ENCODE measurements at places on chromosomes 3 and 15.

DNA sequence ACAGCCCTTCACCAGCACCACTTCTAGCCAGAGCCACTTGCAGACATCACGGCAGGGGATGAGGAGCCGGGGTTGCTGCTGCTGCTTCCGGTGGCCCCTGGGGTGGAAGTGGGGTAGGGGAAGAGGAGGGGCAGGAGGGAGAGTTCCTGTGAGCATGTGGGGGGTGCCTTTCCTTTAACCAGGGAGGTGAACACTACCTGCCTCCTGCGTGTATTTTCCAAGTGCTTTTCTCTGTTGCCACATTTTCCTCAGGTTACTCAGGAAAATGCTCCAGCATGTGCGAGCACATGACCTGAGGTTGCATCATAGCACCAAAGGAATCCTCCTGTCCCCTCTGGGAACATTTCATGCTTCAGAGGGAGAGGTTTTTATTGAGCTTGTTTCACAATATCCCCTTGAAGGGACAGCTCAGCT lies 12.2 kb upstream of the SACM1L start:
- peak; percentile 71 for DNase-seq

DNA sequence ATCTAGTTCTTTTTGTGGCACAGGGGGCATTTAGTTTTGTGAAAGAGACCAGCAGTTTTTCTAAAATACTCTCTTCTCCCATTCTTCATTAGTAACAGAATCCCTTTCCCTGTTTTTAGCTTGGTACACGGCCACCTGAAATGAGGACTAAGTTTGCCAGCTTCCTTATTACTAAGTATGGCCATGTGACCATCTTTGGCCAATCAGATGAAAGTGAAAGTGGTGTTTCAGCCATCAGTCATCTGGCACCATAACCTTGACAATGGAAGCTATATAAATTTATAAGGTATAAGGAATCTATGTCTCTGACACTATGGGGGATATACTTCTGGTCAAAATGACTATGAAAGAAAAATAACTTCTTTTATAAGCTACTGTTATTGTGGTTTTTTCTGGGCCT lies 570.4 kb downstream of the AGBL1 start:
- no peak for DNase-seq

DNA sequence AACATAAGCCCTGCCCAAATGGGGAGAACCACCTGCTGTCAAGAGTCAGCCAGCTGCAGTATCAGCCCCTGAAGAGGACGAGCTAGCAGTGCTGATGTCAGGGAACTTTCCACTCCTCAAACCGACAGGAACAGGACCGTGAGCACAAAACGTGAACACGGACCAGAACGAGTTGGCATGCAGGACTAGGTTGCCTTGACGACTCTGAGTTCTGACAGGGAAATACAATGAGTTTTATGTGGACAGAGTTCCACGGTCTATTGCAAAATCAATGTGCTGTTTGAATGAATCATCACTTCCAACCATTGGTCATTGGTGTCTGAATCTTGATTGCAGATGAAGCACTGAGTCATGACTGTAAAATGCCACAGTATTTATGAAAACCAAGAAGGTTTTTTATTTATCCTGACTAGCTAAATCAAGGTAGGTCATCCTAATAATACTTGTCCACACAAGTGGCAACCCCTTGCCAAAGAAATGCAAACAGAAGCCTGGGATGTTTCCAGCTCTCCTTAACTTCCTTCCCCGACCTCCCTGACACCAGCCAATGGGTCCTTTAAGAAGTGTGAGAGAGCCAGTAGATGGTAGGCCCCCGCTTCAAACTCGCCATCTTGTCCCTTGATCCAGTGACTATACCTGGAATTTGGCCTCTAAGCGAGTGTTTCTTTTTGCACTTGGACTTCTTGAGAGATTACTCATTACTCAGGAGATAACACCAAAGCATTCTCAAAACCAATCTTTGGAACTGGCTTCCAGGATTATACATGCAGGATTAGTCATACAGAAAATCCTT lies 119.6 kb downstream of the ASB7 start:
- DNase-seq, result peak; percentile 85

DNA sequence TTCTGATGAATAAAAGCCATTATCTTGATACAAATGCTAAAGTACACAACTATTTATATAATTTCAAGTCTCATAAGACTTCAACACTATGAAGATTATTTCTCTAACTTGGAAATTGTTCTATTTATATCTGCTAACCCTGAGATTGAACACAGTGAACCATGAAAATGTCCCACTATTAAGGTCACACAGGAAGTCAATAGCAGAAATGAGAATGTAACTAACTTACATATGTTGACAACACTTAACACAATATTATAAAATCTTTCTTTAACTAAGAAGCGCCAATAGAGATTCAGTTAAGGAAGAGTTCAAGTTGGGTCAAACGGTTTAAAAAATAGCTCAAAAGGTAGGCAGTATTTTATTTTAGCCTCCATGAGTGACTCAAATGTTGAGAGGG lies 551.8 kb upstream of the CBLB start:
- no peak for DNase-seq

- no peak for DNase-seq
These were observed 32.9 kb upstream of the PRSS50 start for GRCh38 chr3:46750555-46751038.

GRCh38 chr15:93929375-93930094 lies 301.8 kb upstream of the MCTP2 start:
- peak; percentile 87 for DNase-seq

GRCh38 chr3:189340680-189341460 lies 169.1 kb downstream of the TPRG1 start:
- DNase-seq, result no peak

All from GM03348 (cell line).